ENCODE measurements at places on chromosomes 12 and 14.

DNA sequence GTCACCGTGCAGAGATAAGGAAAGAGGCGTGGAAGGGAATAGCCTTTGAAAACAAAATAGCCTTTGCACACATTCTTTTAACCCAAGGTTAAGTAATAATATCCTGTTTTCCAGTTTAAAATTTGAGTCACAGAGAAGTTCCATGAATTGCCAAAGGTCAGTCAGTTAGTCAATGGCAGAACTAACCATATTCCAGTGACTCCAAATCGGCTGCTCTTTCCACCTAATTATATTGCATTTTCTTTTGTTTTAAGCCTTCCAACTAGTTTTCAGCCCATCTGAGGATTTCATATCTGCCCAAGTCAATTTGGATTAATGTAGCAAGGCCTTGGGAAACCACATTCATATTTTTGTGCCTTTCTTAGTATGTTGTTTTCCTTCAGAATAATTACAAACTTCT, 373.0 kb downstream of the CCDC91 start:
- DNase-seq = no peak

DNA sequence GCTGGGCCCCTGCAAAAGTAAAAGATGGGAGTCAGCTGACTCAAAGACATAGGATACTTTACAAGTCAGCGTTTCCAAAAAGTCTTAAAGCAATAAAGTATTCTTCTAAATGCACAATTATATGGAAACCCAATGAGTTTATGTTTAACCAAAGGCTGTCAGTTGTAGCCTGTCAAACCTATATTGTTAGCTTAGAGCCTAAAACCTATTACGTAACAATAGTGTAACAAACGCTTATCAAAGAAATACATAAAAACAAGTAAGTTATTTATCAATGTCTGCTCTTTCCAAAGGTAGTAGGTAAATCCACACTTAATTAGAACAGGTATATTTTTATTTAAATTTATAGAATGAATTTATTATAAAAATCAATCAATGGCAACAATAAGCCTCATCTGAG, 15.9 kb upstream of the SOS2 start:
- DNase-seq = no peak

- DNase-seq = no peak
These were observed 9.2 kb upstream of the RILPL2 start for GRCh38 chr12:123445388-123446332.

DNA sequence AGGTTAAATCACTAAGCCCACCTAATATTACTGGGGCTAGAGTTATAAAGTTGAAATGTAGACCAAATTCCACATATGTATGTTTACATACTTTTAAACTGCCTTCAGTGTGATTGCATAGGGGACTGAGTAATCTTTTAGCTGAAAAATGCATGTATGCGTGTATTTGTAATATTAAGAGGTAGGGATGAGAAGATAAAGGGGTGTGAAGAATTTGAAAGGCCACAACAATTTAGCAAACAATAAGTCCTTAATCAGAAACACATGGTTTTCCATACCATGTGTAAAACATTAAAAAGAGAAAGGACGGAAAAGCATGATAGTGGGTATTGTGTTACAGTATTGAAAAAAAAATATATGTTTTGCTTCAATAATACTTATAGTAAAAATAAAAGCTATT, 919.9 kb upstream of the FLRT2 start:
- DNase-seq = no peak
